ENCODE measurements at places on chromosomes 12 and 14.

GRCh38 chr12:104219361-104219892 is 3.8 kb downstream of the TXNRD1 start:
- peak; percentile 86 for DNase-seq

DNA sequence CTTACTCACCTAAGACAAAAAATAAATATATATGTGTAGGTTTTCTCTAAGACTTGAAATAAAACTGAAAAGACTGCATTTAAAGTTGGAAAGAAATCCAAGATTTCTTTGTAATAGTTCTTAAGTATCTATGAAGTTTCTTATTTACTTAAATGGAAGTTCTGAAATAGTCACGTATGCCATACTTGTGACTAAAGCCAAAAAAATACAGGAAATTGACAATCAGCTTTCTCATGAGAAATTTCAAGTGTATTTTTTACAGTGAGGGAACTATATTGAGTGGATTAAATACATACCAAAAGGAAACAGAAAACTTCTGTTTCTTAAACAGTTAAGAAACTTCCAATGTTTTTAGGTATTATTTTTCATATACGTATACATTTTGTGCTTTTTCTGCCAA is 188.1 kb downstream of the DPY19L2 start:
- no peak for DNase-seq

DNA sequence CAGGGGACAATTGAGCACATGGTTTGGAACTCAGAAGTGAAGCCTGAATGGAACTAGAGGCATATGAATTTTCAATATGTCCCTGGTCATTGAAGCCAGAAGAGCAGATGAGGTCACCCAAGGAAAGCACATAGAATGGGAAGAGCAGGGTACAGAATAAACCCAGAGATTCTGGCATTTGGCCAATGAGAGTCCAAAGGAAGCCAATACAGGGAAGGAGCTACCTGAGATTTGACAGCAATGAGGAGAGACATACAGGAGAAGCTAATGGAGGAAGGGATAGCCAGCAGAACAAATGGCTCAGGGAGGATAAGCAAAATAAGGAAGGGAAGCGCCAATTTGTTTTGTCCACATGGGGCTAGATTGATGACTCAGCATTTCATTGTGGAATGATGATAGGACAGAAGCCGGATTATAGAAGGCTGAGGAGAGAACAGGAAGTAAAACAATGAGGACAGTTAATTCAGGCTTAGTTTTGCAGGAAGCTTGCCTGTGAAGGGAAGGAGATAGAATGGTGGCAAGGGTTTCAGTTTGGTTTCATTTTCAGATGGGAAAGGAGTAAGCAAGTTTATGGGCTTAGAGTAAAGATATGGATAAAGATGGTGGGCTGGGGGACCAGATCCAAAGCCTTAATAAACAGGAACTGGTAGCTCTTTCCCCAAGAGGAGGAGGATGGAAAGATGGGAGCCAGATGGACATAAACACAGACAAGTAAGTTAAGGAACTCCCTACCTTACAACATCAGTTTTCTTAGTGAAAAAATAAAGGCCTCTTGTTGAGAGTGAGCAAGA is 3.2 kb upstream of the SPTSSA start:
- DNase-seq, result no peak

DNA sequence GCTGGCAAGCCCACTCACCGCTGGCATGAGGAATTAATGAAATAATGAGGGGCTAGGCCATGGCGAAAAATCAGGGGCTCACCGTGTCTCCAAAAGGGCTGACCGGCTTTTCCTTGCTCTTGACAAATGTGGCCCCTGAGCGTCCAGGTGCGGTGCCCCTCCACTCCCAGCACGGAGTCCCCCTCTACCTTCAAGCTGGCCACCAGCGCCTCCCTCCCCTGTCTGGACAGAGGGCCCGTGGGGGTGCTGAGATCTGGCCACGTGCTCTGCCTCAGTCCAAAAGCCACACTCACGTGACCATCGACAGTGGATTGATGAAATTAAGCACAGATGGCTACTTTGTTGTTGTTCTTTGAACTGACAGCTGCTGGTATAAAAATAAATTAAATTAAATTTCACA is 78.8 kb upstream of the BCL11B start:
- no peak for DNase-seq
